ENCODE measurements at places on chromosomes 3 and 15.

GRCh38 chr3:74106925-74107324, 482.2 kb upstream of the PDZRN3 start:
- no peak for DNase-seq

- DNase-seq = no peak
Measured at GRCh38 chr15:60821462-60822061, 342.6 kb upstream of the ICE2 start.

- DNase-seq = peak; percentile 29
Measured at GRCh38 chr15:31352911-31353811, 26.5 kb downstream of the KLF13 start.

DNA sequence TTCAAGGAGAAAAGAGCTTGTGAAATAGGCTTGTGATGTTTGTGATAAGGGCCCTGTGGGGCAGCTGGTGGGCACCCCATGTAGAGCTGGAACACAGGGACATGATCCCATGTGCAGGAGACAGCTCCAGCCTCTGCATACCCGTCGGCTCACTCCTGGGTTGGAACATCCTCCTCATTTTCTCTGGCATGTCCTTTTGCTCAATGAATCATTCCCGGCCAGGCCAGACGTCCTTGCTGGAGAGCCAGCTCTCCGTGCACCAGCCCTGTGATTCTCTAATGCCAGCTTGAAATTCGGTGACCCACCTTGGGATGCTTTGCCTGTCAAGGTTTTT, 77.3 kb downstream of the SMAD3 start:
- DNase-seq = no peak

DNA sequence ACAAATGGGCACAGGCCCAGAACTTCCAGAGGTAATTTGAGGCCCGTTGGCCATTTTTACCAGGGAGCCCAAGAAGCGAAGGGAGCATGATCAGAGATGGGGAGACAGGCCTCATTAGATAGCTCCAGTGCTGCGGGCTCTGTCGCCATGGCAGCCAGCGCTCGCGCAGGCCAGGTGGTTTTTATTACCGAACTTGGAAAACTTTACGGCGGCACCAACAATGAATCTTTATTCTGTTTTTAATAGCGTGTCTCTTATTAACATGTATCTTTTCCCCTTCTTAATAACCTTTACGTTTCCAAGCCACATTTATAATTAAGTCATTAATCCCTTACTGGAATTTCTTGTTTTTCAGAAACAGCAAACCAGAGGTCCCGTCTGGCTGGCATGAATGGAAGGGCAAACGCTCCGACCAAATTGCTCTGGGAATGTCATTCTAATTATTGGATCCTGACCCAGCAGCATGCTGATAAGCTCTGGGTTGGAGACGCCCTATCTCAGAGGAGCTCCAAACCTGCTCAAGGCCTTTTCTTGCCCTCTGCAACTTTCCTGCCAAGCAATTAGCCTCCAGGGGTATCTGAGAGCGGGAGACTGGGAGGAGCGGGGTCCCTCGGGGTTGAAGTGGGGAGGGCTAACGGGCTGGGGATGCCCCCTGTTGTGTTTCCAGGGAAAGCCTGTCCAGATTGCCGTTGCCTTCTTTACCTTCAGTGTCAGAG, 256.4 kb downstream of the TLE3 start:
- DNase-seq = no peak

DNA sequence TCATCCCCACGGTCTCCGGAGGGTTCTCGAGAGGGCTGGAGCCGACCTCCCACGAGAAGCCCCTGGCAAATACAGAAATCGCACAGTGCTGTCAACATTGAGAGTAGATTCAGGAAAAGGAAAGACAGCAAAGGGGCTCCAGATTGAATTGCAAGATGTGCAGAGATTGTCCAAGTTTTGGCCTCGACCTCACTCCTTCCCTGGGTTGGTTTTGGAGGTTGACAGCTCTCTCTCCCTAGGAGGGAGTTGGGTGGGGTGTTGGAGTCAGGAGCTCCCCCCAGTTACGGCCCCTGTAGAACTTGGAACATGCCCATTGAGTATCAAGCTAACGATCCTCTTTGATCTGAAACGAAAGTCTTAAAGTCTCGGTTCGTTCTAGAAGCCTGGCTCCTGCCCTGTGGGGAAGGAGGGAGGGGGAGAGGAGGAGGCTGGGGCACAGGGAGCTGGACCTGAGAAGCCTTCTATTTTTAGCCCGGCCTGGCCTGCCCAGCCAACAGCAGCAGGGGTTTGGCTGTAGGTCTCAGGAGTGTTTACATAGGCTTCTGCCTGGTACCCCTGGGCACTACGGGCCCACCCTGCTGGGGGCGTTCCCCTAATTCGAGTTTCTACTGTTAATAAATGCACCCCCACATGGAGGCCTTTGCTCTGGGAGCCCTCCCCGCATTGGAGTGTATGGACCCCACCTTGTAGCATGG, 672 bp upstream of the KY start:
- DNase-seq = no peak

DNA sequence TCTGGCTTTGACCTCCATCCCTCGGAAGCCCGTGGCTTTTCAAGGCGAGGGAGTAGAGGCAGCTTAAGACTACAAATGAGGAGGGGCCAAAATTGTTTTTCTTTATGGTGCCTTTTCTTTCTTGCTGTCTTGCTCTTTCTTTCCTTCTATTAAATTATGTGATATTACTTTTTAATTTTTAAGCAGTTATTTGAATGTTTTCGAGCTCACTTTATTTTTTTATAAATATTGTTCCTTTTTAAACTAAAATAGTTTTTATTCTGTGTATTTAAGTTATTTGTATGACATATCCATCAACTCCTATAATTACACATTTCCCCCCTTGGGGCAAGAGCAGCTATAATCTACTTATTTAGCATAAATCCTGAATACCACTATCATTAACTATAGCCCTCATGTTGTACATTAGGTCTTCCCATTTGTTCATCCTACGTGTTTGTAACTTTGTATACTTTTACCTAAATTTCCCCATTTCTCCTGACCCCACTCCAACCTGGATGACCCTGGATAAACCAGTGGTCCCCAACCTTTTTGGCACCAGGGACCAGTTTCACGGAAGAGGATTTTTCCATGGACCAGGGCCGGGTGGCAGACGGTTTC, 622 bp upstream of the PLSCR1 start:
- no peak for DNase-seq

DNA sequence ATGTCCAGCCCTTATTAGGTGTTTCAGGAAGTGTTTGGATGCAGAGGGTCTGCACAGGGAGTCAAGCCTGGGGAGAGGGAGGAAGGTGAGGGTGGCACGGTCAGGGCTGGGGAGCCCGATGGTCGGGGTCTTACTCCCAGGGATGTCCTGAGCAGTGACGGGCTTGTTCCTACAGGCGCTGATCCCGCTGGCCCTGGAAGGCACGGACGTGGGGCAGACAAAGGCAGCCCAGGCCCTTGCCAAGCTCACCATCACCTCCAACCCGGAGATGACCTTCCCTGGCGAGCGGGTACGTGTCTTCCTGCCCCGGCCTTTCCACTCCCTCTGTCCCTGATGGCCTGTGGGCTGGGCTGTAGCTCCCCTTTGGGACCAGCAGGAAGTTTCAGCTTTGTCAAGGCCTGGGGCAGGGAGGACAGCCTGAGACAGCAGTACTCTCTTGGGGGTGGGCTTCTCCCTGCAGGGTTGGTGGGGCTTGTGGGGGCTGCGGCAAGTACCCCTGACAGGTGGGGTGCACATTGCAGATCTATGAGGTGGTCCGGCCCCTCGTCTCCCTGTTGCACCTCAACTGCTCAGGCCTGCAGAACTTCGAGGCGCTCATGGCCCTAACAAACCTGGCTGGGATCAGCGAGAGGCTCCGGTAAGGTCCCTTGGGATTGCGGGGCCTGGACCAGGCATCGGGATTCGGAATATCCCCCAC, 4.6 kb upstream of the RCCD1 start:
- DNase-seq = no peak

- DNase-seq = peak; percentile 89
Measured at GRCh38 chr3:46695177-46695961, 1.9 kb upstream of the ALS2CL start.

- no peak for DNase-seq
Measured at GRCh38 chr3:16907243-16907642, 22.5 kb downstream of the PLCL2 start.

- DNase-seq = no peak
Measured at GRCh38 chr15:68900027-68900426, 30.3 kb upstream of the SPESP1 start.

GRCh38 chr3:46585799-46586693, 19.9 kb upstream of the LRRC2 start:
- no peak for DNase-seq

DNA sequence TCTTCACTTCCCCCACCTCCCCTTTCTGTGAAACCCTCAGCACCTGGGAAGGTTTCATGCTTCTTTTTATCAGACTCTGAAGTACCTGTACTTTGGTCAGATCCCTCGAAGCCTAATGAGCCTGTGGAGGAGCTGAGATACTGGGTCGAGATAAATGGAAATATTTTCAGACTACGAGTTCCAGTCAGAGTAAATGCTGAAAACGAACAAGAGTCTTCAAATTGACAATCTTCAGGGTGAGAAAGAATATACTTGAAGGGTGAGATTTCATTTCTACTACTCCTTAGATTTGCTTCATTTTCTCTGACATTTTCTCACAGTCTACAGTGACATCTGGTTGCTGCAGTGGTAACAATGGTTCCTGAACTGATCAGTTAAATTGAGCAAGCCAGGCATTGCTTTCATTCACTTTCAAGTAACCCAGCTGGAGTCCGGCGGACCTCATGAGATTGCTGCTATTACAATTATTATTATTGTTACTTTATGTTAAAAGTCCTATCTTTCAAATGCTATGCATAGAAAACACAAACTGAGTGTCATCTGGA, 337.2 kb downstream of the VGLL3 start:
- no peak for DNase-seq

DNA sequence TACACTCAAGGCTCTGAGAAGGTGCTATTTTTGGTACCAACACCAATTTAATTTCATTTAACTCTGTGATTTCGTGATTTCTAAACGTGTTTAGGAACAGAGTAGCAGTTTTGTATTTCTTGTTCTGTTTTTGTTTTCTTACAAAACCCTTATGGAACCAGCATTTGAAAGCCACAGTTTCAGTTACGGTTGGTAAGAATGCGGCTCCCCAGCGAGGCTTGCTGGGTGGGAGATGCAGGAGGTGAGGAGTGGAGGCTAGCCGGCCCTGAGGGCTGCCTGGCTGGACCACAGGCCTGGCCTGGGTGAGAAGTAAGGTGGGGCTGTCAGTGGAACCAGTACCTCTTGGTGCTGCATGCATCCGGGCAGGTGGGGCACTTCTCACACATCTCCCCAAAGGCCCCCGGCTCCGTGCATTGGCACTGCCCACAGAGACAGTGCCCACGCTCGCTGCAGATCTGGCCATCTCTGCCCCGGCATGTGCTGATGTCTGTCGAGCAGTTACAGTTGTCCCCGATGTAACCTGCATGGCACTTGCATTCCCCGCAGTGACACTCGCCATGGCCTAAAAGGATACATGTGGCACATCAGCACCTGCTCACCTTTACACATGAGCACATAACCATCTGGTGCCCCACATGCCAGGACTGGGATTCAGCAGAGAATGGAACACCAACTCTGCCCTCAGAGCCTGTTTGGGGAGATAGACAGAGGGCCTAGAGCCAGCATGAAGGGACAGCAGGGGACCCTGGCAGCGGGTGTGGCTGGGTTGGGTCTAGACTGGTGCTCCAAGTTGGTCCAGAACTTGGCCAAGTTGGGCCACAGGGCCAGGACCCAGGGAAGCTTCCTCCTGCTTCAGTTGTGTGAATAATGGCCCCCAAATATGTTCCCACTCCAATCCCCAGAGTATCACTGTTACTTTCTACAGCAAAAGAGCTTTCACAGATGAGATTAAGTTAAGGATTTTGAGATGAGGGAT, 43.4 kb downstream of the UMPS start:
- DNase-seq = no peak

DNA sequence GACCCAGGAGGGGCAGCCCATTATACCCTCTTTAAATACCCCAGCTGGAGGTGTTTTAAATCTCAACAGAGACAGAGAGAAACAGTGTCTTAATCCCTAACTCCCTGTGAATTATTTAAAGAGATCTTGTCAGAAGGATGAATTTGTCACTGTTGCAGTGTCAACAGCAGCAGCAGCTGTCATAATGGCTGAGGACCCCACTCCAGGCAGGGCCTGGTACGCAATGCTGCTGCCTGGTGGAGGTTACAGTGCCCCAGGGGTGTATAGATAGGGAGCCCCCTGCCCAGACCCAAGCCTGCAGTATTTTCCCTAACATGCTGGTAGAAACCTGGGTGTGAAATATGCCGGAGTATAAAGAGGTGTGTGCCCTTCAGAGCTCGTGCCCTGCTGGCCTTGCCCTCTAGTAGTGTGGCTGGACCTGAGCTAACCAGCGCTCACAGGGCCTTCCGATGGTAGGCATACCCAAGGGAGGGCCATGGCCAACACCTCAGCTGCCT, 143.0 kb downstream of the EPHB1 start:
- DNase-seq = no peak

- DNase-seq = no peak
Measured at GRCh38 chr3:177522051-177522450, 324.8 kb upstream of the TBL1XR1 start.

- DNase-seq = no peak
Measured at GRCh38 chr15:69038508-69038907, 24.0 kb downstream of the NOX5 start.

DNA sequence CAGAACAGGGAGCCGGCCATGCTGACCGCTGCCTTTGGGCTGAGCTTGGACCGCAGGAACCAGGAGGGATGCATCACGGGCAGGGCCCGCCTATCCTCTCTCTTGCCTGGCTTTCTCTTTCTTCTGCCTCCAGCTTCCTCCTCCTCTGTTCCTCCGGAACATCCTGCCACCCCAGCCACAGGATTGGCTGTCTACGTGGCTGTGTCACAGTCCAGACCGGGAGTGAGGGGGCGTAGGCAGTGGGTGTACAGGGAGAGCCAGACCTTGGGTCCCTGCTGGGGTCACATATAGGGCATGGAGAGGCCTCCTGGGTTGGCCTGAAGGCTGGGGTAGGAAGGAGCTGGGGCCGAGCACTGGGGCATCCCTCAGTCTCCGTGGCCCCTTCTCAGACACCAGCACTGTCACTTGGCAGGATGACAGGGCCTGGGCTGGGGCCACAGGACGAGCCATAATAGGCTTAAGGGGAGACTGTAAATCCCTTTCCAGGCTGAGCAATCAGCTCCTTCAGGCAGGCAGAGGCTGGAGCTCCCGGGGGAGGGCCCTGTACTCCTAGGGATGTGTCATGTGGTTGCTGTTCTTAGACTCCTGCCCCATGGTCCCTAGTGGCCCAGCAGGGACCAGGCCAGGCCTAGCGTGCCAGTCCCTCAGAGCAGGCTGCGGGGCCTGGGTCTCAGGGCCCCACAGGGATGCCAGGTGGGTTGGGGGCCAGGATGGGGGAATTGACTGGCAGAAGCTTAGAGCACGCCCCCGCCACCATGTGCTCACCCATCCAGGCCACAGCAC, 25.4 kb downstream of the LINGO1 start:
- DNase-seq = no peak

GRCh38 chr3:49387721-49388120, 24.1 kb downstream of the RHOA start:
- no peak for DNase-seq

DNA sequence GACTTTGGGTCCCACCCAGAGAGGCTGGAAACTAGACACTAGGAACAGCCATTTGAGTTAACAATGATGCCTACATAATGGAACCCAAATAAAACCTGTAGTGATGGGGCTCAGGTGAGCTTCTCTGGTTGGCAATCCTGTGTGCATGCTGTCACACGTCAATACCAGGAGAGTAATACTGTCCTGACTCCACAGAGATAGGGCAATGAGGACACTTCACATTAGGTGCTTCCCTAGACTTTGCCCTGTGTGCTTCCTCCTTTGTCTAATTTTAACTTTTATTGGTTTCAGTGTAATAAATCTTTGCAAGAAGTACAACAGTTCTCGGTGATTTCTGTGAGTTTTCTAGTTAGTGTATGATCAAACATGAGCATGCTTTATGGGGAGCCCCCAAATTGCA, 281.8 kb upstream of the ARRDC4 start:
- no peak for DNase-seq

GRCh38 chr15:70475407-70475781, 288.0 kb downstream of the UACA start:
- DNase-seq = no peak
